ENCODE measurements at places on chromosomes 7 and 10. TPM values are rescaled to one million over a fixed set of nuclear protein-coding genes. Genes with fewer than 3 reads are reported as not detected.

DNA sequence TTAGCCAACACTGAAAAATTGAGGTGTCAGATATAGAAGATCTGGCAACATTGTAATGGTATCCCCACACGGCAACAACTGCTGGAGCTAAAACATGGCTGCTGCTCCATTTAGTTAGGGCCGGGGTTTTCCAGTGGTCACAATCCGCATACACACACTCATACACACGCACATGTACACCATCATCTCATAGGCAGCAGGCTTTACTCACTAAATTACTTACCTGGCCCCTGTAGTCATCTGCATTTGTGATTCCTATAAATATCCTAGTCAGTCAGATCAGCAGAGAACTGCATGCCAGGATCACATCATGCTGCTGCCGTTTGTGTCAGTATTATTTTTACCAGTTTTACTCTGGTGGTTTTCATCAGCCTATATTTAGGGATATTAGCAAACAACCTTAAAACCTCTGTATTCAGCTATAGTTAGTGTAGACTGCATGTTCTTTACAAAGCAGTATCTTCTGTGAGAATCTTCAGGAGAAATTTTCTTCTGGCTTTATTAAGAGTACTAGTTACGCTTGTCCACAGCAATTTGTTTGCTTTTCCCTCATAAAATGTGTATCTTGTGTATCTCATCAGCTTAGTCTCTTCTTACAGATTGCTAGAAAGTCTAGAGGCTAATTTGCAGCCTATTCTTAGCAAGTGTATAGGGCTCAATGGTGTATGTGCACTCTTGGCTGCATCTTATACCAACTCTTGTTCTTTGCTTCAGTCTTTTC is 38.3 kb upstream of the PTPN12 start:
- no peak for DNase-seq

DNA sequence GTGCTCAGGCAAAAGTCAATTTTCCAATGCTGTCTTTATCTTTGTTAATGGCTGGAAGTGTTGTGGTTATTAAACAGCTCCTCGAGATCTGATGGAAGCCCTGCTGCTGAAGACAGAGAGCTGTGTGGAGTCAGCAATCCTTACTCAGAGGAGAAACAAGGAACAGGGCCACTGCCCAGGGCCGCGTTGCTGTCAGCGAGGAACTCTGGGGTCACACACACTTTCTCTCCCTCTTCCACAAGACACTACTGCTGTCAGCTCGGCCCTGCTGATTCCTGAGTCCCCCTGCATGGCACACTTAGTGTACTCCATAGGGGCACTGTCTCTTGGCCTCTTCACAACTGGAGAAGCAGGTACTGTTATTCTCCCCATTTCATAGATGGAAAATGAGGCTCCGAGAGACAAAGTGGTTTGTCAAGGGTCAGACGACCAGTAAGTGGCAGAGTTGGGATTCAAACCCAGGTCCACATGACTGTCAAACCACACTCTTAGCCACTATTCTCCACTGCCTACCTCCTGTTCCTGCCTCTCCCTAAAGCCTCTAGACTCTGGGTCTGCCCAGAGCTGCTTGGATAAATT is 29.3 kb upstream of the PDCD4 start:
- DNase-seq, result no peak

DNA sequence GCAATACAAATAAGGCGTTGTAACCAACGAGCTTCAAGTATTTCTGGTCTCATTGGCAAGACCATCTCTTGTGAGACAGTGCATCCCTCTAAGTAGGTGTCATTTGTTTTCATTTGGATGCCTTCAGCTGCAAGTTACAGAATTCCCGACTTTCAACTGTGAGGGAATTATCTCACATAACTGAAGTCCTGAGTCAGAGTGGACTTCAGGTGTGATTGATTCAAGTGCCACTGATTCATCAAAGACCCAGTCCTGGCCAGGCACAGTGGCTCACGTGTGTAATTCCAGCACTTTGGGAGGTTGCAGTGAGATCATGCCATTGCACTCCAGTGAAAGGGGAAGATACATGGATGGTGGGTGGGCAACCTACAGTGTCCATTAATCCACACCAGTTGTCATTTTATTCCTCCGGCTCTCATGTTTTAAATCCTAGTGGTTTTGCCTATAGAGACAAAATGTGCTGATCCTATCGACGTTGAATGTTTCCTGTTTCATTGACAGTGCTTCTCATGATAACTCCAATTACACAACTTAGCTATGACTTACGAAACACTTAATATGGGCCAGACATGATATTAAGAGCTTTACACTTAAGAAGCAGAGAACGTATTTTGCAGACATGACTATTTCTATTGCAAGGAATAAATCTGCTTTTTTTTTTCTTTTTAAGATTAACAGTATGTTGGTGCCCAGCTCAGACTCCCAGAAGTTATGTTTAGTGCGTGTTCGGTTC is 268.0 kb downstream of the FRMD4A start:
- DNase-seq, result no peak

DNA sequence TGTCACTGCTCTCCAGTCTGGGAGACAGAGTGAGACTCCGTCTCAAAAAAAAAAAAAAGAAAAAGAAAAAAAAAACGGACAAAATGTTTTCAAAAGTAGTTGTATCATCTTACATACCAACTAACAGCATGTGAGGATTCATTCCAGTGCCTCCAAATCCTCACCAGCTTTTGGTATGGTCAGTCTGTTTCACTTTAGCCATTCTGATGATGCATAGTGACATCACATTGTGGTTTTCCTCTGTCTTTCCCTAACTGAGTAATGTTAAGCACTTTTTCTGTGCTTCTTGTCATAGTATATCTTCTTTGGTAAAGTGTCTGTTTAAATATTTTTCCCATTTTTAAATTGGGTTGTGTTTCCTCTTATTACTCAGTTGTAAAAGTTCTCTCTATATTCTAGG is 251.4 kb upstream of the CTBP2 start:
- DNase-seq, result no peak

DNA sequence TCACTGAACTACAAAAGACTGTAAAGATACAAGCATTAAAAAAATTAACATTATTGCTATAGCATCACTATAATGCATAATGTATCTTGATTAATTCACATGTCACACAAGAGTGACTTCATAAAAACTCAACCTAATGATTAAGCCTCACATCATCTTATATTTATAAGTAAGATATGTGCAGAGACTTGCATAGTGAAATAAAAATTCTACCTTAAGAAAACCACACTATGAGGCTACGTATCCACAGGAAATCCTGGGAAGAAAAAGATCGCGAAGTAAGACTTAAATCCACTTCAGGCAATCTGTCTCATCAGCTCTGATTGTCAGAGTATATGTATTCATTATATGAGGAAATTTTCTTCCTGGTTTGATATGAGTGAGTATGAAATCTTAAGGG is 160.0 kb downstream of the SLC25A13 start:
- no peak for DNase-seq

DNA sequence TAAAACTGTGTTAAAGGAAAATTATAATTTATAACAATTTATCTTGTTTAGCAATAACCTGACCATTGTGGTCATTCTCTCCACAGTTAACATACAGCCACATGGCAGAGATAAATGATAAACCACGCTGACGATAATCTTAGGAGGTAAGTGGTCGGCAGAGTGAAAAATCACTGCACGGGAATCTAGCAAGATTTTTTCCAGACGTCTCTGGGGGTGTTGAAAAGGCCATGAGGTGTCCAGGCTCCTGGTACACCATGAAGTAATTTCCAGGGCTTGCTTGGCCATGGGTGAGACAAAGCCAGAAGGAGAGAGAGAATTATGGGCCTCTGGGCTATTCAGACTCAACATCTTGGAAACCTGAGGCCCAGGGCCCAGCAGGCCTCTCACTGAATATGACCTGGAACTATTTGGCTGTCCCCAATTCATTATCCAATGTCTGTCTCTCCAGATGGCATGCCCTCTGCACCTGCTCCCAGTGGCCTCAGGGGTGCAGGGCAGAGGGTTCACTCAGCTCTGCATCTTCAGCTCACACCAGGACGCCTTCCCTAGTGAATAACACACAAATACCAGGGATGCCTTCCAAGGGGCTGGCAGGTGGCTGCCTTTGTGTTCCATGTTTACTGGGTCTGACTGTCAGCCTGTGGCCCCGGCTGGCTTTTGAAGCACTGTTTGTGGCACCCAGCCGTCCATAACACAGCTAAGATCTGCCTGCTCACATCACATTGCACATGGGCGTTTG is 590.4 kb upstream of the PFKP start:
- no peak for DNase-seq

Gene ITIH5
- not detected for total RNA-seq

Gene EEPD1
- total RNA-seq, result 1.3 TPM

Gene PRLHR
- not detected for total RNA-seq

Measured in activated CD4-positive, alpha-beta T cell treated with anti-CD3 and anti-CD28 coated beads for 36 hours (primary cell).